ENCODE measurements at places on chromosomes 4 and X. TPM values are rescaled to one million over a fixed set of nuclear protein-coding genes. Genes with fewer than 3 reads are reported as not detected.

The USP9X gene
- 89.0 TPM for total RNA-seq

The UGT2B10 gene
- 0.40 TPM for total RNA-seq

The UGT2B15 gene
- 50.8 TPM for total RNA-seq

The MAGED2 gene
- total RNA-seq: 61.6 TPM

The SMARCA1 gene
- total RNA-seq: 3.0 TPM

The CCDC160 gene
- total RNA-seq: not detected

The CD40LG gene
- total RNA-seq: 0.69 TPM

The FOXP3 gene
- 0.21 TPM for total RNA-seq

The NLRP2B gene
- not detected for total RNA-seq

DNA sequence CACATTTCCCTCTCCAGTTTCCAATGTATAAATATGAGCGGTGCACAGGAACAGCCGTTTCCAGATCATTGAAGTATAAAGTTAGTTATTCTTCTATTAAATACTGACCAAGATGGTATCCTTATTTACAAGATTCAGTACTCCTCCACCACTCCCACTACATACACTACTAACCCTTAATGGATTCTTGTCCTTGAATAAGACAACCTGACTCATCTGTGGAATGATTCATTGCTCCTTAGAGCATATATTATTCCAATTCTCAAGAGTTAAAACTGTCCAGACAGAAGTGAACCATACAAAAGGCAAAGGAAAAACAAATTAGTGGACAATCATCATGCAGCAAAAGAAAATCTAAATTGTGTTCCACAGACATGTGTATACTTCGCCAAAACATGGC, 373.3 kb downstream of the IDS start:
- H3K36me3 ChIP-seq: no peaks in the 10 kb centered on the region
- H3K27ac ChIP-seq: no peak overlapping the region
- no peak overlapping the region for H3K4me3 ChIP-seq
- no peak for DNase-seq
- no peaks in the 10 kb centered on the region for H3K27me3 ChIP-seq
- H3K4me1 ChIP-seq: no peaks in the 10 kb centered on the region

DNA sequence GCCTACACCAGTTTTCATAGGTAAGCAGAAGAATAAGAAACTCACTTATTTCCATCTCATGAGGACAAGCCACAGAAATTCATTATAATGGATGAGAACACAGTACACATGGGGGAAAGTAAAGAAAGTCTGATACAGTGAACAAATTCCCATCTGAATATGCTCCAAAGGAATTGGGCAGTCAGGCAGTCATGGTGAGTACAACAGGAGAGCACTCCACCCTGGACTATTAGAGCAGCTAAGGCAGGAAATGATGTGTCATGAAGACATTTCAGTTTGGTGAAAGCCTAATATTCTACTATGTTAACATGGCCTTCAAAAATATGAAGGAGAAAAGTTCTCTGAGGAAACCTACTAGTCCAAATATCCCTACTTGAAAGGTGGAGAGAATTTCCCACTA, 92.0 kb upstream of the PRDX4 start:
- H3K27me3 ChIP-seq: no peaks in the 10 kb centered on the region
- H3K4me1 ChIP-seq: no peaks in the 10 kb centered on the region
- no peak for DNase-seq
- H3K36me3 ChIP-seq: no peaks in the 10 kb centered on the region
- H3K27ac ChIP-seq: no peak overlapping the region

GRCh38 chr4:53929311-53929710, 135.1 kb downstream of the CHIC2 start:
- H3K36me3 ChIP-seq: no peaks in the 10 kb centered on the region
- H3K4me3 ChIP-seq: no peak overlapping the region
- no peak for DNase-seq
- H3K27ac ChIP-seq: no peak overlapping the region
- no peaks in the 10 kb centered on the region for H3K27me3 ChIP-seq

DNA sequence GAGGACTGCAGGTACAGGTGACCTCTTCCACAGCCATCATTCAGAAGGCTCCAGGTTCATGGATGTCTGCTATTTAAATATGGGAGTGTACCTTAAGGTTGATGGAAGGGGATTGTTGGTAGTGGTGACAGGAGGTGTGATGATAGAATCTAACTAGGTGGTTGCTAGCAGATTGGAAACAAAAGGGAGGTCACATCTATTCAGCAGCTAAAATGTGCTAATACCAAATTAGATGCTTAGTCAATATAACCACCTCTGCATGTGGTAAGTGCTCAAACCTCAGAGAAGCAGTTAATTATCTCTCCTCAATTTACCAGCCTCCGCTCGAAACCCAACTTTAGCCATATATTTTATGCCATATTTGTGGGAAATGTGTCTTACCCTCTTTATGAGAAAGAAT, 98.7 kb upstream of the CCSER1 start:
- H3K36me3 ChIP-seq: no peaks in the 10 kb centered on the region
- H3K4me3 ChIP-seq: no peak overlapping the region
- H3K4me1 ChIP-seq: no peaks in the 10 kb centered on the region
- no peaks in the 10 kb centered on the region for H3K27me3 ChIP-seq

- H3K27me3 ChIP-seq: no peaks in the 10 kb centered on the region
- no peak overlapping the region for H3K4me3 ChIP-seq
- H3K27ac ChIP-seq: no peak overlapping the region
- no peaks in the 10 kb centered on the region for H3K4me1 ChIP-seq
These were observed 23.9 kb downstream of the C4orf54 start for GRCh38 chr4:99633772-99634171.

GRCh38 chrX:135024526-135024925, 2.2 kb upstream of the RTL8B start:
- H3K36me3 ChIP-seq: no peaks in the 10 kb centered on the region
- no peaks in the 10 kb centered on the region for H3K27me3 ChIP-seq
- H3K4me1 ChIP-seq: no peaks in the 10 kb centered on the region

DNA sequence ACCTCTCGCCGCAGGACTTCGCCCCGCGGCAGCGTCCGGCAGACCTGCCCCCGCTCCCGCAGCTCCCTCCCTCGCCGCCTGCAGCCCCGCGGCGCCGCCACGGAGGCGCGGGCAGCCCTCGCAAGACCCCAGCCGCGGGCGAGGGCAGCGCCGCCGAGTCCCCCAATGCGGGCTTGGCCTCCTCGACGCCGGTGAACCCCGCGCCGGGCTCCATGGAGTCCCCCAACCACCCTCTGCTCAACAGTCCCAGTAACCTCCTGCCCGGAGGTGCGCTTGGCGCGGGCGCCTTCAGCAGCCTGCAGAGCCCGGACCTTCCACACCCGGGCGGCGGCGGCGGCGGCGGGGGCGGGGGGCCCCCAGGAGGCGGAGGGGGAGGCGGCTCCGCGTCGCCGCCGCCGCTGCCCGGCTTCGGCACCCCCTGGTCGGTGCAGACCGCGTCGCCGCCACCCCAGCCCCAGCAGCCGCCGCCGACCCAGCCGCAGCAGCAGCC, 1.2 kb downstream of the CPEB2 start:
- no peaks in the 10 kb centered on the region for H3K36me3 ChIP-seq
- no peaks in the 10 kb centered on the region for H3K4me1 ChIP-seq
- H3K27me3 ChIP-seq: no peaks in the 10 kb centered on the region
- DNase-seq: peak; percentile 54
- peak overlapping the region; percentile 85 for H3K4me3 ChIP-seq
- peak overlapping the region; percentile 98 for H3K27ac ChIP-seq

DNA sequence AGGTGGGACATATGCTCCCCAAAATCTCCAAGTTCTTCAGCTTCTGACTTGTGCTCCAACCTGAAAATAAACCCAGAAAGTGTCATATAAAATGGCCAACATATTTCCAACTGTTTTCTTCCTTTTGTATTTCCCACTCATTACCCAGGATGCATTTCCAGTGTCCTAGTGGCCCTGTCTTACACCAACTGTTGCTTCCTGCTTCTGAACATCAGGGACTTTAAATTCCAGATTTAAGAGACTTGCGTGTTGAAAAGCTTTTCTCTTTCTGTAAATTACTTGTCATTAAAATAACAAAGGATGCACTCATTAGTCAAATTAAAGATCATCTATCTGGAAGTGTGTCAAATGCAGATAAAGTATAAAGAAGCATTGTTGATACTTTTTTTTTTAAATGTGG, 19.9 kb downstream of the MID1 start:
- H3K36me3 ChIP-seq: no peaks in the 10 kb centered on the region
- H3K4me1 ChIP-seq: no peaks in the 10 kb centered on the region
- no peak overlapping the region for H3K27ac ChIP-seq

- no peak overlapping the region for H3K27ac ChIP-seq
- no peaks in the 10 kb centered on the region for H3K36me3 ChIP-seq
- H3K27me3 ChIP-seq: no peaks in the 10 kb centered on the region
- H3K4me3 ChIP-seq: no peak overlapping the region
These were observed 32.6 kb downstream of the DCK start for GRCh38 chr4:71026086-71026485.

- H3K36me3 ChIP-seq: no peaks in the 10 kb centered on the region
- H3K27ac ChIP-seq: no peak overlapping the region
- no peak for DNase-seq
- H3K4me1 ChIP-seq: no peaks in the 10 kb centered on the region
- H3K4me3 ChIP-seq: no peak overlapping the region
These were observed 3.6 kb upstream of the THOC2 start for GRCh38 chrX:123736333-123736921.

GRCh38 chr4:169121861-169122382, 111.9 kb upstream of the CBR4 start:
- no peaks in the 10 kb centered on the region for H3K36me3 ChIP-seq
- no peaks in the 10 kb centered on the region for H3K27me3 ChIP-seq
- DNase-seq: no peak
- no peak overlapping the region for H3K4me3 ChIP-seq

- no peaks in the 10 kb centered on the region for H3K36me3 ChIP-seq
- no peak overlapping the region for H3K27ac ChIP-seq
- no peaks in the 10 kb centered on the region for H3K4me1 ChIP-seq
These were observed 461.0 kb downstream of the RPA4 start for GRCh38 chrX:97344724-97345123.

DNA sequence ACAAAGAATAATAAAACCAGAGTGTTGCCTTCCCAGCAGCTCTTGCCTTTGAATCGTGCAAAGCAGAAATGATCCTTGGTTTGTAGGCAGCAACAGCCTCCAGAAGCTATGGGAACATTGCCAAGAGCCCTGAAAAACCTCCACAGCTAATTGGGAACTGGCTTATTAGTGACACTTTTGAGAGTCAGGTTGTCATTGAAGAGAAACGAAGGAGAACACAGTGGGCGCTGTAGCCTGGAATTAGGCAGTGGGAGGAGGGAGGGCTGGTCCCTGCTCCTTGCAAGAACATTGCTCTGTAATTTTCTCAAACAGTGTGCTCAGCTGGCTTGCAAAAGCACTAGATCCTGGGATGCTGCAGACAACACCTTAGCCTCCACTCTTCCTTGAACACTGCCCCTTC, 331.5 kb upstream of the EMCN start:
- no peak overlapping the region for H3K27ac ChIP-seq
- no peaks in the 10 kb centered on the region for H3K36me3 ChIP-seq
- no peaks in the 10 kb centered on the region for H3K4me1 ChIP-seq
- no peak for DNase-seq
- no peak overlapping the region for H3K4me3 ChIP-seq

DNA sequence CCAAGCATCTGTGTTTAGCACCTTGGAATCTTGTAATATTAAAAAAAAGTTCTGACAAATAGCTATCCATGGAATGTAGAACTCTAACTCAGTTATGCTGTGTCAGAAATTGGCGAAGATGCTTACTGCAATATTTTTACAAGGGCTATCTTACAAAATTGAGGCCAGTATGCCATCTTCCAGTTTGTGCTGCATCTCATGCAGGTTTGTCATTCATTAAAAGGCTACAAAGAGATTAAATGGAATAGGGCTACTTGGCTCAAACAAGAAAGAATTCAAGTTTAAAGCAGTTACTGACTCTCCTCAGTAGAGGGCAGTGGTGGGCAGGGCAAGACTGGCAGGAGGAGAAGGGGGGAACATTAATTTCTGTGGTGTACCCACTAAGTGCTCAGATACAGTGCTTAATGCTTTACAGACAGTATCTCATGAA, 66.5 kb downstream of the SHROOM4 start:
- H3K4me1 ChIP-seq: no peaks in the 10 kb centered on the region
- no peak overlapping the region for H3K27ac ChIP-seq
- DNase-seq: no peak
- H3K4me3 ChIP-seq: no peak overlapping the region

- no peaks in the 10 kb centered on the region for H3K4me1 ChIP-seq
- no peak for DNase-seq
- no peak overlapping the region for H3K4me3 ChIP-seq
- H3K27me3 ChIP-seq: no peaks in the 10 kb centered on the region
- H3K27ac ChIP-seq: no peak overlapping the region
These were observed 54.2 kb downstream of the CASP6 start for GRCh38 chr4:109648997-109649575.

GRCh38 chrX:37871626-37872302, 24.4 kb upstream of the DYNLT3 start:
- H3K4me1 ChIP-seq: no peaks in the 10 kb centered on the region

DNA sequence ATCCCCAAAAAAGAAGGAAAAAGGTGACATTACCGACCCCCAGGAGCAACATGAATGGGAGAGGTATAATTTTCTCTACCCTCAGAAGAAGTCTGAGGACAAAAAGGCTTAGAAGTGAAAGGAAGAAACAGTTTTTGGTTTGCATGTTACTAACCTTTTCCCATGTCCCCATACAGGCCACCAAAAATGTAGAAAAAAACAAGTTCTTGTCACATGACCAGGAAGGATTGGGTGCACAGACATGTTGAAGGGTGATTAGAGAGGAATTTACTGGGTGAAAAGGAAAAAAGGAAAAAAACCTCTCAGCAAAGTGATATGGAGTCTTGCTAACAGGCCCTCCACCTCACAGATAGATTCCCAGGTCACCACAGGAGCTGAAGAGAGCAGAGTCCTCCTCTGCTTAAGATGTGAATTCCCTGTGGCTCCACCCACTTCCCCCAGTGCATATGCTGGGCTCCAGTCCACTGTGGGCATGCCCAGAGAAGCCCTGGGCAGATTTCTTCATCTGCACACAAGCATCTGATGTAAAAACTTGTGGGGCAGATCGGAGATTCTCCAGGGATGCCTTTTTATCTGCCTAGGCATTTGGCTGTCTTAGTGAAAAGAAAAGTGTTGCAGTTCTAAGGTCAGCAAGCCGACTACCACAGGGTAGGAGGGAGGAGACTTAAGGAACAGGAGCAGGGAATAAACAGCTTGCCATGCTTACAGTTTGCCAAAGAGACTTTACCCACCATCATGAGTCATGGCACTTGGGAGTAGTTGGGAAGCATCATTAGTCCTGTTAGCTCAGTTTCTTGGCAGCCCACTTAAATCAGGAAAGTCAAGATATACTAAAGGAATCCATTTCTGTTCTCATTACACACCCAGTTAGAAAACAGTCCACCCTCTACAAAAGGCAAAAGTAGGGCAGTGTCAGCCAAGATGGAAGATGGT, 25.0 kb upstream of the PASD1 start:
- H3K36me3 ChIP-seq: no peaks in the 10 kb centered on the region
- H3K4me3 ChIP-seq: no peak overlapping the region
- H3K27ac ChIP-seq: no peak overlapping the region
- no peak for DNase-seq

DNA sequence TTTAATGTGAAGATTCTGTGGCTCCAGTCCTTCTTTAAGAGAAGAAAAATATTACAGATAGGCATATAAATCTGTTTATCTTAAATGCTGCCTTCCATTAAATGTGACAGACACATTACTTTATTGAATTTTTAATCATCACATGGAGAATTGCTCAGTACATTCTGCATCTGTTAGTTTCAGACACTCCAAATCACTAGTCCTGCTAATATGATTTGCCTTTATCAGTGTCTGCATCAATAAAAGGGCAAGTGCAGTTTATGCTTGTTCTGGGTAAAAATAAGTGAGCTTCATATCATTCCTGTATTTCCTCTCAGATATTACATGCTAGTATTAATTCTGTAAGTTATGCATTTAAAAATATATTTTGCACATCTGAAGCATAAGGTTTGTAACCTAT, 666.4 kb downstream of the TECRL start:
- H3K4me3 ChIP-seq: no peak overlapping the region
- no peak overlapping the region for H3K27ac ChIP-seq
- no peaks in the 10 kb centered on the region for H3K36me3 ChIP-seq
- no peak for DNase-seq
- H3K4me1 ChIP-seq: no peaks in the 10 kb centered on the region

Data from colonic mucosa (tissue), 4 donors.